ENCODE measurements at places on chromosomes 4 and X. TPM values are rescaled to one million over a fixed set of nuclear protein-coding genes. Genes with fewer than 3 reads are reported as not detected.
A peak's percentile ranks its signal among the peaks of the same experiment; 100 is the strongest.

- no peak overlapping the region for H3K27ac ChIP-seq
- no peak overlapping the region for H3K4me3 ChIP-seq
- no peaks in the 10 kb centered on the region for H3K27me3 ChIP-seq
- no peaks in the 10 kb centered on the region for H3K36me3 ChIP-seq
- DNase-seq: no peak
Measured at GRCh38 chrX:120668357-120668756, 38.5 kb upstream of the C1GALT1C1 start.

GRCh38 chr4:73763877-73764276 lies 23.5 kb downstream of the CXCL8 start:
- H3K36me3 ChIP-seq: no peaks in the 10 kb centered on the region
- no peak for DNase-seq
- no peak overlapping the region for H3K4me3 ChIP-seq
- no peaks in the 10 kb centered on the region for H3K4me1 ChIP-seq
- no peaks in the 10 kb centered on the region for H3K27me3 ChIP-seq

GRCh38 chr4:3677748-3678070 lies 88.5 kb upstream of the ADRA2C start:
- H3K27me3 ChIP-seq: peaks cover 25% of the 10 kb centered on the region
- DNase-seq: no peak
- H3K4me3 ChIP-seq: no peak overlapping the region
- no peaks in the 10 kb centered on the region for H3K36me3 ChIP-seq
- H3K27ac ChIP-seq: no peak overlapping the region

DNA sequence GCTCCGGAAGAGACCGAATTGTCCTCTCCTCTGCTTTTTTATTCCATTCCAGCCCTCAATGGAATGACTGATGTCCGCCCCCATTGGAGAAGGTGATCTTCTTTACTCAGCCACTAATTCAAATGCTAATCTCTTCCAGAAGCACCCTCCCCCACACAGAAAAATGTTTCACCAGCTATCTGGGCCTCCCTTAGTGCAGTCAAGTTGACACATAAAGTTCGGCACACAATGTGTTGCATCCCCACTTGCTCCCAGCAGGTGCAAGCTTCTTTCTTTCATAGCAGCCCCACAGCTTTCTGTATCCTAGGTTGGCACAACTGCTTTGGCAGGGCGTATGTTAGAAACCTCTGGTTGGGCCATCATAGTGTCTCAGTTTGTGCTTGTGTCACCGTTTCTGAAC lies 73.3 kb upstream of the TLR3 start:
- no peaks in the 10 kb centered on the region for H3K27me3 ChIP-seq
- no peak overlapping the region for H3K27ac ChIP-seq
- no peak for DNase-seq
- H3K36me3 ChIP-seq: no peaks in the 10 kb centered on the region

DNA sequence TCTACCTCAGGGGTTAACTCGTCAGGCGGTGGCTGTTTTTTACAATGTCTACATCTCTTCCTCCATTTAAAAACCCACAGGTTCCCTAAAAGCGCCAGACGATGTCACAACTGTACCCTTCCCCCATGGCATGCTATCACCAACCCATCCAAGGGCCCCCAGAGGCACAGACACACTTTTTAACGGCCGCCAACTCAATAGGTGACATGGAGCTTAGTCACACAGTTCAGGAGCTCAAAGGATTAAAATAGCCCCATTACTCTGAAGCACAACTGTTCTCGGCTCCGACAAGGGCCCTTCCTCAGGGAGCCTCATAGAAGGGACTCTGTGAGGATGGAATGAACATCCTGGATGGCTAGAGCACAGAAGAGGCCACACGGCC lies 12.4 kb downstream of the SH3KBP1 start:
- no peak for DNase-seq
- no peaks in the 10 kb centered on the region for H3K36me3 ChIP-seq
- no peaks in the 10 kb centered on the region for H3K4me1 ChIP-seq
- H3K27ac ChIP-seq: no peak overlapping the region

DNA sequence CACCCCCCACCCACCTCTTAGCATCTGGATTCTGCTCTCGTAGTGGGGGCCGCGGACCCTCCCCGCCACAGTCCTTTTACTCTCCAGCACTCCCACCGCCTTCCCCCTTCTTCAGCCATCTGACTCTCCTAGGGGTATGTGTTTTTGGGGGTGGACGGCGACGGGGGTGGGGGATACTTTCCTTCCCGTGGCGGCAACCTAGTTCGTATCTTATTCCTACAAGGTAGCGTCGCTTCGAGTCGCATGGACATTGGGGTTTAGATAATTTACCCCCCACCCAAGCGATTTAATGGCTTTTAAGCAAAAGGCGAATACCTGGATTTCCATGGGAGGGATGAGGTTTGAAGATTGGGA lies 1.3 kb upstream of the BCORL1 start:
- H3K27ac ChIP-seq: peak overlapping the region; percentile 89
- no peaks in the 10 kb centered on the region for H3K27me3 ChIP-seq
- no peaks in the 10 kb centered on the region for H3K36me3 ChIP-seq
- no peak overlapping the region for H3K4me3 ChIP-seq
- no peak for DNase-seq

DNA sequence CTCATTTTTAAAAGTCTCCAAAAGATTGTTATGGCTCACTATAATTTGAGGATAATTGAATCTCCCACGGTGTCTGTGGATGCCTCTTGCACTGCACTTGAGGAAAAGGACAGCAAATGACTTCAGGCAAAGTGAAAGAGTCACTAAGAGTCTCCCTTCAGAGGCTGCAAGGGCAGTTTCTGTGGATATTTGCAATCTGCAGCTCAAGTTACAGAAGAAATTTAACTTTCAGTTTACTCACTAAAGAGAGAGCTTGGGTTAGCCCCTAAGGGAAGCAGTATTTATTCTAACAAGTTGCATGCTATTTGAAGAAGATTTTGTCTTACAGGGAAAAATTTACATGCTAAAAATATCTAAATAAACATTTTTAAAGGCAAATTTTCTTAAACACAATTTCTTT lies 912.0 kb upstream of the TENM3 start:
- H3K27me3 ChIP-seq: no peaks in the 10 kb centered on the region
- no peak for DNase-seq
- no peaks in the 10 kb centered on the region for H3K36me3 ChIP-seq
- H3K4me1 ChIP-seq: no peaks in the 10 kb centered on the region

DNA sequence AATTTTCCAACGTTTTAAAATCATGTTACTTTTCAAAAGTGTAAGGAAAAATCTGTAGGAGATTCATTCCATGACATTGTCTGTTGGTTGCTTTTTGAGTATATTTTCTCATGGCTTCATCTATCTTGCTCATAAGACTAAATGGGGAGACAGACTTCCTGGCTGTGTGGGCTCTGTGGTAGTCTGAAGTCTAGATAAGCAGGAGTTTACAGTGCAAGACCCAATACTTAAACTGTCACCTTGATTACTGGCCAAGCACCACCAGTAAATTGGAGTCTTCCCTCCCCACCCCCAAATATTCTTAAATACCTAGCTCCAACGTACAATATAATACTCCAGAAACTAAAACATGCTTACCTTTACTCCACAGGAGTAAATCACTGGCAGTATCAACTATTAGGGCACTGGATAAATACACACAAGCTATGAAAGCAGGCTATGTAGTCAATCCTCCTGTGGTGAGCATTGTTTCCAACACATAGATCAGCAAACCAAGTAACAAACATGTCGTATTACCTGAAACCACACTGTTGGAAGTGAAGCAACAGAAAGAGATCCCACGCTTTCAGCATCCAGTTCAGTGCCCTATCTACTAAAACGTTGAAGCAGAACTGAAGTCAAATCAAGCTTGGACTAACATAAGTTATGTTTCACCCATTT lies 6.2 kb downstream of the HNRNPD start:
- H3K27me3 ChIP-seq: no peaks in the 10 kb centered on the region
- no peak overlapping the region for H3K27ac ChIP-seq
- H3K4me3 ChIP-seq: no peak overlapping the region
- H3K4me1 ChIP-seq: peaks cover 96% of the 10 kb centered on the region
- DNase-seq: no peak
- H3K36me3 ChIP-seq: peaks cover 5% of the 10 kb centered on the region

DNA sequence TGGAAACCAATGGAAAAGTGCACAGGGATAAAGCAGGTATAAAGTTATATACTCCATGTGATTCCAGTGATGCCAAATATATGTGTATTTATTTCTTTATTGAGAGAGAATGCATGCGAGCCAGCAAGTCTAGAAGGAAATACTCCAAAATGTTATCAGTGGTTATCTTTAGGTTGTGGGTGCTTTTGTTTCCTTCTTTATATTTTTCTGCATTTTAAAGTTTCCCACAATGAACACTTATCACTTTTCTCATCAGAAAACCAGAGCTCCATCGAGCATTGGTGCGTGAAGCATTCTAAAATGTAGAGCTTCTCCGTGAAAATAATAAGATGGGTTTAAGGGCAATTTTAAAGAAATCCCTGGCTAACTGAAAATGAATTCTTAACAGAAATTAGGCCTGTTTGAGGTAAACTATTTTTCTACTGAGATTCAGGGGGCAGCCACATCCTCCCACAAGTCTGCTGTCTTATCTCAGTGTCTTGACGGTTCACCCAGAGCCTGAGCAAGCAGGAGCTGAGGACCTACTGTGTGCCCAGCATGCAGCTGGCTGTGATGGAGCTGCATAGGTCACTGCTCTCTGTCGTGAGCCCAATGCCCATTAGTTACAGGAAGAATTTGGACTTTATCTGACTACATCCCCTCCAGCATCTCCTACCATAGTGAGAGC lies 18.7 kb upstream of the CD40LG start:
- no peaks in the 10 kb centered on the region for H3K4me1 ChIP-seq
- H3K27ac ChIP-seq: no peak overlapping the region
- DNase-seq: no peak
- H3K4me3 ChIP-seq: no peak overlapping the region
- H3K36me3 ChIP-seq: no peaks in the 10 kb centered on the region

GRCh38 chr4:74540193-74540592 lies 95.3 kb downstream of the AREG start:
- DNase-seq: no peak
- H3K4me1 ChIP-seq: peaks cover 73% of the 10 kb centered on the region
- H3K27ac ChIP-seq: no peak overlapping the region
- H3K27me3 ChIP-seq: no peaks in the 10 kb centered on the region
- H3K36me3 ChIP-seq: no peaks in the 10 kb centered on the region

DNA sequence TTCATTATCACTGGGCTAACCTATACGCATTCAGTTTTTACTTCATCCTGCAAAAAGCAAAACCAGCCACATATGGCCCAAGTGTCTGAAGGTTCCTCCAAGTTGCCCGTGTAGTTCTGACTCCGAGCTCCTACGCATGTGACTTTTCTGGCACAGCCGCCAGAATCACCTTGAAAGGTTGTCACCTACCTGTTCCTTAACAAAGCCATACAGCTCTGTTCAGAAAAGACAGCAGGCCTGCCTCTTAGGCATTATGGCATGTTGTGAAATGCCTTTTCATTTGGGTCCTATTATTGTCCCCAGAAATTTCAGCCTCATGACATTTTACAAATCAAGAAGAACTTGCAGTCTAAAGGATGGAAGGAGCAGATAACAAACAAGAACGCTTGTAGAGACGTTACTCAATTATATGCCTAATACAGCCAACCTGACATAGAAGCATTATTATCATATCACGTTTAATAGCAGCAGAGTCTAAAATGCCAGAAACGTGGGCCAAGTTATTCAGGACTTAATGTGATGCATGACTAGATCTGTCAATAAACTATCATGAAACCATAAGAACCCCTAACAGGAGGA lies 118.5 kb downstream of the RBM47 start:
- no peaks in the 10 kb centered on the region for H3K27me3 ChIP-seq
- peak overlapping the region; percentile 88 for H3K27ac ChIP-seq
- no peaks in the 10 kb centered on the region for H3K36me3 ChIP-seq
- H3K4me3 ChIP-seq: no peak overlapping the region

- H3K27me3 ChIP-seq: no peaks in the 10 kb centered on the region
- H3K27ac ChIP-seq: no peak overlapping the region
- DNase-seq: no peak
- no peaks in the 10 kb centered on the region for H3K4me1 ChIP-seq
- no peaks in the 10 kb centered on the region for H3K36me3 ChIP-seq
Measured at GRCh38 chrX:150762258-150763165, 69.3 kb downstream of the MTMR1 start.

DNA sequence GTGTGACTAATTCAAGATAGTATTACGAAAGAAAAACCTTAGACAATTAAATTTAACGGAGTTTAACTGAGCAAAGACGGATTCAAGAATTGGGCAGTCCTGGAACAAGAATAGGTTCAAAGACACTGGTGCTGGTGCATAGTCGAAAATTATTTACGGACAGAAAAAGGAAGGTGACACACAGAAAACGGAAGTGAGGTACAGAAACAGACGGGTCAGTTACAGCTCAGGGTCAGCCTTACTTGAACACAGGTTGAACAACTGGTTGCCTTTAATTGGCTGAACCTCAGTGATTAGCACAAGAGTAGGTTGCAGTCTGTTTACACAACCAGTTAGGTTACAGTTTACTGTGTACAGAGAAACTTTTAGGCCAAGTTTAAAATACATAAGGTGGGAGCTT lies 31.5 kb downstream of the KLHL8 start:
- no peaks in the 10 kb centered on the region for H3K27me3 ChIP-seq
- no peak overlapping the region for H3K27ac ChIP-seq
- H3K4me3 ChIP-seq: no peak overlapping the region
- no peaks in the 10 kb centered on the region for H3K36me3 ChIP-seq
- no peak for DNase-seq

GRCh38 chrX:92247076-92247475 lies 467.9 kb downstream of the PCDH11X start:
- no peak overlapping the region for H3K27ac ChIP-seq
- no peaks in the 10 kb centered on the region for H3K36me3 ChIP-seq
- DNase-seq: no peak
- H3K4me3 ChIP-seq: no peak overlapping the region
- no peaks in the 10 kb centered on the region for H3K4me1 ChIP-seq

SCLT1 gene
- 29.9 TPM for total RNA-seq

NDP gene
- total RNA-seq: not detected

PABPC5 gene
- total RNA-seq: not detected

XKRX gene
- 1.9 TPM for total RNA-seq

GLUD2 gene
- total RNA-seq: 0.79 TPM

SPARCL1 gene
- total RNA-seq: 113 TPM

CENPI gene
- total RNA-seq: 0.68 TPM

RBBP7 gene
- 64.6 TPM for total RNA-seq

Data from transverse colon (tissue), 4 donors.